Spinal cord (tissue), 10 donors: ENCODE measurements at places on chromosomes 1 and 21. TPM values are rescaled to one million over a fixed set of nuclear protein-coding genes. Genes with fewer than 3 reads are reported as not detected.

GRCh38 chr1:7432900-7433380 is 338.2 kb upstream of the VAMP3 start:
- DNase-seq, result no peak

DNA sequence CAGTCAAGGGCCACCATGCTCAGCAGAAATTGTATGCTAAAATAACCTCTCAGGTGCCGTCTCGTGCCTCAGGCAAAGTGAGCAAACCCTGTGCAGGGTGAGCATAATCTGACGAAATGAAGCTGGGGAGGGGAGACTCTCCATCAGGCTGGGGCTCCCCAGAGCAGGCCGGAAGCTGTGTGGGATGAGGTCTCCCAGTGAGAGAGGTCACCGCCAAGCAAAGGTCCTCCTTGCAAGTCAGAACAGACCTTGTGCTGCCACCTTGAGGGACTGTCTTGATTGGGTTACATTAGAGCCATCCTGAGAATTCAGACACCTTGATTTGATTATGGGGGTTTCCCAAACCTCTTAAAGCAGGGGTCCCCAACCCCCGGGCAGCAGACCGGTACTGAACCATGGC is 64.2 kb downstream of the ZNF684 start:
- no peak for DNase-seq

DNA sequence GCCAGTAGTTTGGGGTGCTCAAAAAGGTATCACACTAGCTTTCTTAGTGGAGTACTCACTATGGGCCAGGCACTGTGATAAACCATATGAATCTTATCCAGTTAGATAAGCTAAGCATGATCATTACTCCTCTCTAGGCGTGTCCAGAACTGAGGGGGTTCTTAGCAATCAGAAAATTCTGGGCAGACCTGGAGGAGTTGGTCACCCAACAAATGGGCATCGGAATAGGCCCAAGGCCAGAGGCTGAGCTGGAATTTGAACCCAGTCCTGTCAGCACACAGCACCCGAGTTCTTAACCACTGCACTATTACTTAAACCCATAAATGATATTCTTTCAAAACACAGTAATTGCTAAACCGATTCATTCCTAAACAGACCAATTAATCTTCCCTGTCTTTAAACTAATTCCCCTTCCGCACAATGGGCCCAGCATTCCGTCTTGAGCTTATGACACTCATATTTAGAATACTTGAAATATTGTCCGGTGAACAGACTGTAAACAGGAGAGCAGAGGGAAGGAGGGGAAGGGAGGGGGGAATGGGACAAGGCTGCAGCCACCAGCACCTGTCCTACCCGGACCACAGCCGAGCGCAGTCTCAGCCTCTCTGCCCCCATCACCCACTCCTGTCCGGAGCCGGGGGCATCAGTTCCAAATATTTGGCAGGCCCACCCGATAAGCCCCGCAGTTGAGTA is 113.0 kb upstream of the GADD45A start:
- DNase-seq, result no peak

- no peak for DNase-seq
Observed at GRCh38 chr1:89610457-89611011, 22.4 kb upstream of the LRRC8C start.

DNA sequence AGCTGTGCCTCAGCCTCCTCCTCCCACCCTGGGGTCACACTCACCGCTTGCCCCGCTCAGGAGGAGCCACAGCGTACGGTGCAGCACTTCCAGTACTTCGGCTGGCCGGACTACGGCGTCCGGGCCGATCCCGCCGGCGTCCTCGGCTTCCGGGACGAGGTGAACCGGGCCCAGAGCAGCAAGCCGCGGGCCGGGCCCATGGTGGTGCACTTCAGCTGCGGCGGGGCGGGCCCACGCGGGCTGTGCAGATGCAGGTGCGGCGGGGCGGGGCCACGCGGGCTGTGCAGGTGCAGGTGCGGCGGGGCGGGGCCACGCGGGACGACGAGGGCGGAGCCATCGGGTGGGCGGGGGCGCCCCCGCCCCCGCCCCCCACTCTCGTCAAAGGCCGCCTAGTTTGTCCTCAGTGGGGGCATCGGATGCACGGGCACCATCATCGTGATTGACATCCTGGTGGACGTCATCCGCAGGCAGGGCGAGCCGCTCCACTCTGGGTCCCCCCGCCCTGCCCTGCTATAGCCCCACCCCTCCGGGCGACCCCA is 5.5 kb downstream of the RNF223 start:
- no peak for DNase-seq

DNA sequence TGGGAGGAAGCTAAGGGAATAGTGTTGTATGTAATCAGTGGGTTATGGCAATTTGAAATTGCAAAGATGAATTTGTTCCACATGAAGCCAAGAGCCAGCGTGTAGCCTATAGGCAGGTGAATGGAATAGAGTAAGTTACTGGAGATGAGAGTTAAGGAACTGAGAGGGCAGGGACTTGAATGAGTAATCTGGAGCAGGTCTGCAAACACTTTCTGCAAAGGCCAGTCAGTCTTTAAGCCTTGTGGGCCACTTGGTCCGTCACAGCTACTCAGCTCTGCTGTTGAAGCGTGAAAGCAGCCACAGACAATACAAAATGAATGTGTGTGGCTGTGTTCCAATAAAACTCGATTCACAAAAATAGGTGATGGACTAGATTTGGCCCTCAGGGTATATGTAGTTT is 29.2 kb downstream of the SZT2 start:
- no peak for DNase-seq

DNA sequence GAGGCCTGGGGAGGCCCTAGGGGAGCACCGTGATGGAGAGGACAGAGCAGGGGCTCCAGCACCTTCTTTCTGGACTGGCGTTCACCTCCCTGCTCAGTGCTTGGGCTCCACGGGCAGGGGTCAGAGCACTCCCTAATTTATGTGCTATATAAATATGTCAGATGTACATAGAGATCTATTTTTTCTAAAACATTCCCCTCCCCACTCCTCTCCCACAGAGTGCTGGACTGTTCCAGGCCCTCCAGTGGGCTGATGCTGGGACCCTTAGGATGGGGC is 5.2 kb downstream of the ELF3 start:
- no peak for DNase-seq

GRCh38 chr1:40708750-40709099 is 17.2 kb downstream of the NFYC start:
- no peak for DNase-seq

- no peak for DNase-seq
Observed at GRCh38 chr1:20640183-20640597, 6.9 kb downstream of the PINK1 start.

DNA sequence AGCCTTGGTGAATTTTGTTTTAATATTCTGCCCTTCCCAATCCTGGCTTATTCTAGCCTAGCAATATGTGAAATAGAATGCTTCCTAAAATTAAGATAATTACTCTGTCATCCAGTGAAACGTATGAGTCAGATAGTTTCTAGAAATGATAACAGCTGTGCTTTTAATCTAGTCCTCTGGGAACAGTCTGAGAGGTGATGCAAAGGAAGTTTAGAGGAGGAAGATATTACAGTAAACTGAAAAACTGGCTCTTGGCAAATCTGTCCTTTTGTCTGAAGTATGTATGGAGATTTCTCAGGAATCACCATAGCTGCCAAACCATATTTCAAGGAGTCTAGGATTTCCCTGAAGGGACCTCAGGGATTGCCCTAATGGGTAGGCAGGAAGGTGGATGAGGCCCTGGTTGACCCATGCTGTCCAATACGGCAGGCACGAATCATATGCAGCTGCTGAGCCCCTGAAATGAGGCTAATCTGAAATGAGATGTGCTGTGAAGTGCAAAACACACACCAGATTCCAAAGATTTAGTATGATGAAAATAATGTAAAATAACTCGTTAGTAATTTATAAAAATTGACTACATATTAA is 70.8 kb upstream of the LBR start:
- DNase-seq, result no peak

- no peak for DNase-seq
Observed at GRCh38 chr1:7303554-7304317, 467.4 kb upstream of the VAMP3 start.

DNA sequence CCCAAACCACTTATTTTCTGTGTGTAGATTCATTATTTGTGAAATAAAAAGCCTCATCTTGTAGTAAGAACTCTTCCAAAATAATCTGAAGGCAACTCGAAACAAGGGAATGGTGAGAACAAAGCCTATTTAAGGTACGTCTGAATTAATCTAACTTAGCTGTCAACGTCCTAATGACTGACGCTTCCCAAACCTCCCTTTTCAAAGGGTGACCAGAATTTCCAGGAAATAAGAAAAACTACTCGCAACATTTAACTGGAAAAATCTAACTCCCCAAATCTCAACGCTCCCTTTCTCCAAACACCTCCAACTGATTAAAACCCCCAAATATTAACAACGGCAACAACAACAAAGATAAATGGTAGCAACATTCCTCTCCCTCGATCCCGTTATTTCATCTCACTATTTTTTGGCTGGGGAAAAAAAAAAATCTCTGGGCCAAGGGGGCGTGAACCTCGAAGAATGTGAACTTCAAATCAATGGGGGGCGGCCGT is 693 bp downstream of the SRSF10 start:
- no peak for DNase-seq

- peak; percentile 73 for DNase-seq
Observed at GRCh38 chr1:4908486-4908885, 254.1 kb downstream of the AJAP1 start.

- no peak for DNase-seq
Observed at GRCh38 chr1:116368241-116368640, 4.8 kb upstream of the ATP1A1 start.

GRCh38 chr1:26412180-26412840 is 1.7 kb downstream of the LIN28A start:
- no peak for DNase-seq

DNA sequence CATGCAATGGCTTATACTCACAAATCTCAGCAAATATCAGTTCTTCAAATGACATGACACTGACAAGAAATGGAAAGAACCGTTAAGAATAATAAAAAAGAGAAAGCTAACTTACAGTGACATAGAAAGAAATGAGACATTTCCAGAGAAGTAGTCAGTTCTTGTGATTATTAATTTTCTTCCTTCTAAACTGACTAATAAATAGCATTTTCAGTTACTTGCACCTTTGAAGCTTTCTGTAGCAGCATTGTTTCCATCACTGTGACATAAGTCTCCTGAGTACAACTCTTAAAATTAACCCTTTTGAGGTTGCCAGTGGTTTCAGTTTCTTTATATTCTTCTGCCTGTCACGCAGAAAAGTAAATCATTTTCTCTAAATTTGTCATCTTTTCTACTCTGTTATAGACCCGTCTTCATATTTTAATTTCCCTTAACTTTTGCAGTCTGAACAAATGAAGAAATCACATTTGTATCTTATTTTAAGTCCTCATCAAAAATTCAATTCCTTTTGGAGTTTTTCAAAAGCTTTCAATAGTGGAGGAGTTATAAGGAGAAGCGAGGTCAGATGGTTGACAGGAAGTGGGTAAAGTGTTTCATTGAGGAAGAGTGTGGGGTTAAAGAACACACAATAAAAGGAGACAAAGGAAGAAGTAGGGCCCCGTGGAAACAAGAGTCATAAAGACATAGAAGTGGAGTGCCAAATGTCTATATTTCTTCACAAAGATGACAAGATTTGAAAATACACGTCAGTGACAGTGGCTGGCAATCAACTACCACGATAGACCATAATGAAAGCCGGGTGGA is 57.9 kb upstream of the S1PR1 start:
- no peak for DNase-seq

DNA sequence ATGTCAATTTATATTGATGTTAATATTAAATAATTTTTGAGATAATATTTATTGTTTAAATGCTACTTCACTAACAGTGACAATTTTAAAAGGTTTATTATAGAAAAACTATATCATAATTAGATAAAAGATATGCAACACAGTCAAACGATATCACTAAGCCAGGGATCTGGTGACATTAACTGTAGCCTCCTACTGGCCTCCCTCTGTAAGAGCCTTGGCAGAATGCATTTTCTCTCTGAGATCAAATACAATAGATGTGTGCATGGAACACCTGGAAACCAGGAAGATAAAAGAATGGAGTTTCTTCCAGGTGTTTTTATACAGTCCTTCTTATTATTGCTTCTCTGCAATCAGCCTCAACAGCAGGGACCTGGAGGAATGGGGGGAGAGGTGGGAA is 1762.1 kb downstream of the BRINP3 start:
- DNase-seq, result no peak

- no peak for DNase-seq
Observed at GRCh38 chr1:68551459-68551858, 54.6 kb upstream of the DEPDC1 start.

- no peak for DNase-seq
Observed at GRCh38 chr1:19329188-19329587, 17.1 kb downstream of the SLC66A1 start.

- DNase-seq, result no peak
Observed at GRCh38 chr1:25531082-25531461, 12.3 kb upstream of the LDLRAP1 start.

DNA sequence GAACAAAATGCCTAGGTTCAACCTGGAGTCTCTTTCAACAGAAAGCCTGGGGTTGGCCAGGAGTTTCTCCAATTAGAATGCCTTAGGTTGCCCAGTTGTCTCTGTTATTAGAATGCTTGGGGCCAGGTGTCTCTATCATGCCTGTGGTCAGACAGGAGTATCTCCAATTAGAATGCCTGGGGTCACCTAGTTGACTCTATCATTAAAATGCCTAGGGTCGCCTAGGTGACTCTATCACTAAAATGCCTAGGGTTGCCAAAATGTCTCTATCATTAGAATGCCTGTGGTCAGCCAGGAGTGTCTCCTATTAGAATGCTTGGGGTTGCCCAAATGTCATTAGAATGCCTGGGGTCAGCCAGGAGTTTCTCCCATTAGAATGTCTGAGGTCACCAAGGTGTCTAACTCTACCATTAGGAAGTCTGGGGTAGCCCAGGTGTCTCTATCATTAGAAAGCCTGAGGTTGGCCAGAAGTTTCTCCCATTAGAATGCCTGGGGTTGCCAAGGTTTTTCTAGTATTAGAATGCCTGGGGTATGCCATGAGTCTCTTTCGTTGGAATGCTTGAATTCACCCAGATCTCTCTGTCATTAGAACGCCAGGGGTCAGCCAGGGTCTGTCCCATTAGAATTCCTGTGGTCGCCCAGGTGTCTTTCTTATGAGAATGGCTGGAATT is 57.9 kb downstream of the RNF187 start:
- DNase-seq, result no peak

- DNase-seq, result no peak
Observed at GRCh38 chr1:44030605-44031251, 534 bp downstream of the SLC6A9 start.

CPLANE2 gene
- 13.3 TPM for total RNA-seq

LCE1C gene
- not detected for total RNA-seq

ACTL8 gene
- not detected for total RNA-seq

HSD3B1 gene
- 0.61 TPM for total RNA-seq

DNAJC6 gene
- 158 TPM for total RNA-seq

L1TD1 gene
- total RNA-seq, result 2.5 TPM

GCSAML gene
- total RNA-seq, result 0.40 TPM

FCRL4 gene
- not detected for total RNA-seq

TEX38 gene
- not detected for total RNA-seq

SIM2 gene
- total RNA-seq, result 0.06 TPM

OTUD7B gene
- 17.2 TPM for total RNA-seq

VAV3 gene
- total RNA-seq, result 12.1 TPM

FASLG gene
- 0.20 TPM for total RNA-seq

DAB1 gene
- 14.2 TPM for total RNA-seq

LCE2B gene
- total RNA-seq, result not detected

SCP2 gene
- 140 TPM for total RNA-seq

IFI44 gene
- total RNA-seq, result 40.2 TPM

TSSK3 gene
- 2.4 TPM for total RNA-seq

LINGO4 gene
- 0.22 TPM for total RNA-seq

GNAT2 gene
- 0.33 TPM for total RNA-seq

SERPINC1 gene
- total RNA-seq, result 0.55 TPM

SH2D1B gene
- total RNA-seq, result 0.10 TPM
